ENCODE measurements at places on chromosomes 16 and 17.

- DNase-seq, result no peak
These were observed 219.6 kb upstream of the N4BP1 start for GRCh38 chr16:48829336-48830310.

GRCh38 chr17:8674344-8675305 is 44.1 kb upstream of the MYH10 start:
- DNase-seq, result no peak

DNA sequence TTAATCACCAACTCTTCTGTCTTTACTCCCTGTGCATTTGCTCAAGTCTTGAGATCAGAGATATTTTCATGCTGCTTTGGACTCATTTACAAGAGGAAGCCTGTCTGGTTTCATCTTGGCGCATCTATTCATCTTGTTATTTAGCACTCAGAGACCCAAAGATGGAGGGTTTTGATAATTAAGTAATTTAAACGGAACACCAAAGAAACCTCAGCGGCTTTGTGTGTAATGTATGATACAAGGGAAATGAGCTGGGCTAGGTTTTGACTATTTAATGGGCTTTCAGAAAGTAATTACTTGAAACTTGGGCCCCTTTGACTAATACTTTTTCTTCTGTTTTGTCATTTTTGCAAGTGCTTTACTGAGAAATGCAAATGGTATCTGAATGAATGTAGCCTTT is 66.2 kb upstream of the CACNG3 start:
- no peak for DNase-seq

DNA sequence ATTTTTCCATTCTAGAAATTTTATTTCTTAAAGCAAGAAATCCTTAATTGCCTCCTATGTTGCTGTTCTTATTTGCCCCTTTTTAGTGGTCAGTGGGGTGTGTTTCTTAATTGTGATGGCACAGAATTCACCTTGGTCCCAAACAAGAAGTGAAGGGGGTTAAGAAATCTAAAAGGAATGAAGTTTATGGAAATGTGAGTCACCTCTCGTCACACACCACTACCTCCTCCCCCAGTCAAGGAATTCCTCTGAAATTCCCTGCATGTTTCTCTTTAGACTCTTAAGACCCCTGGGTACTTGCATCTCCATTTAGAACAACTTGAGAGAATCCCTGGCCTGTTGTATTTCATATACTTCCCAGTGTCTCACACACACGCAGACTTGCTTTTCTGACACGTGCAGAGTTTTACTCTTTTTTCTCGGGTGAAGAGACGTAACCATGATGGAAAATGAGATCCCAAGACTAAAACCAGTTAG is 247.4 kb downstream of the PRKCA start:
- DNase-seq, result no peak

DNA sequence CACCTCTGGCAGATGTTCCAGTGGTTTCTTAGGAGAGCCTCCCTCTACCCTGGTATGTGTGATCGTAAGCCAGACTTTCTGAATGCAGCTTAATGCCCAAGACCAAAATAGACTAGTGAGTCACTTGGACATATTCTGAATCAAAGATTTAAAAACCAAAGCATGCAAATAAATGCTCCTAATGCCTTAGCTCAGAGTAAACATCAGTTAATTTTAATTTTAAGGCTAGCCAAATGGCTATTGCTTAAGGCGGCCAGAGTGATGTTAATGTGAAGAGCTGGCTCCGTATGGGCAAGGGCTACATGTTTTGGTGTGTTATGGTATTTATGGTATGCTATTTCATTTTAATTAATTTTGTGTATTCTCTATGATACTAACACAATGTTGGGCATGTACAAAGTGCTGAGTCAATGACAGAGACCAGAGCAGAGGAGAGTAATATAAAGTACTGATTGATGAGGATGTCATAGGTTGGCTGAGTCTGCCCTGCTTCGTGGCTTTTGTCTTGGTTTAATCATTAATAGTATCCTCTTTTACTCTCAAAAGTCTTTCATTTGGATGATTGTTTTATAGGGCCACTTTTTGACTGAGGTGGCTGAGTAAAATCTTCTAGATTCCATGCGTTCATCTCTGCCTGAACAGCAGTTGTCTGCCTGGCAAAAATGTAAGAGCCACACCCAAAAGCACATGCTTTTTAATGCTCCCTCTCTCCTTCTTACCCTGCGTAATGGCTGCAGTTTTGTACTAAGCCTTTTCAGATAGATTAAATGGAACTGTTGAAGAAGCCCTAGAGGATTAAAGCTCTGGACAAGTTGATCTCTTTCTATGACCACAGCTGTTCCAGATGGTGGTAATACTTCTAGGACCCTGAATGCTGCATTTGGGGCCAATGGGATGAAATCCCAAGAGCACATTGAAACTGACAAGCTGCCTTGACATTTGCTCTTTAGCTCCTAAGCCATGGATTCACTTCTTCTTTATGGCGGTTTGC is 59.6 kb downstream of the MAP2K6 start:
- DNase-seq, result no peak

- no peak for DNase-seq
These were observed 46.5 kb downstream of the NT5M start for GRCh38 chr17:17349724-17350106.

DNA sequence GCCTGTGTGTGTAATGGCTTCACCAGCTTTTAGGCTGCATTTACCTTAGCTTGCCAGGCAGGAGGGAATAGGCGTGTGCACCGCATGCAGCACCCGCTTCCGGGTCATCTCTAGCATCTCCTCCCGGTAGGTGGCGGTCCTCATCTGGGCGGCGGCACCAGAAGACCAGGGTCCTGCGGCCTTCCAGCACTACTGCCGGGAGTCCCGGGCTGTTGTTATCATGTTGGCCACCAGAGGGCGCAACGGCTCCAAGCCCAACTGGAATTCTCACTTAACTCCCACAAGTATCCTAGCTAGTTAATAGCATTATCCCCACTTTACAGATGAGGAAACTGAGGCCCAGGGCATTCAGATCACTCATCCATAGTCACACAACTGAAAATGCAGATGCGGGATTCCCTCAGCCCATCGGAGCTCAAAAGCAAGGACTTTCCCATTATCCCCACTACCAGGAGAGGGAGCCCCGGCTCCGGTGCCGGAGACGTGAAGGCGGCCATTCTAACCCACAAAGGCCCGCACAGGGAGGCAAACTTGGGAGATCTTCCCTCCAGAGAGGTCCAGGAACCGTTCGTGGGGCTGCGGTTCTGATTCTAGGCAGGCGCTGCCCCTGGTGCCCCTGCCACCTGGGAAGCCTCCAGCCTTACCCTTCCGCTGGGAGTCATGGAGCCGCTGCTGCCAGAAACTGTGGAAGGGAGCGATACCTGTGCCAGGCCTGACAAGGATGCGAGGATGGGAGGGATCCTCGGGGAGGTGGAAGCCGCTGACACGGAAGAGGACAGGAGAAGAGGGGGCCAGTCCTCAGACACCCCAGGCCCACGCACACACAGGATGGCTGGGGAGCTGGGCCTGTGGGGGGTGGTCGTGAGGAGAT is 23.9 kb downstream of the LGALS9 start:
- peak; percentile 75 for DNase-seq

DNA sequence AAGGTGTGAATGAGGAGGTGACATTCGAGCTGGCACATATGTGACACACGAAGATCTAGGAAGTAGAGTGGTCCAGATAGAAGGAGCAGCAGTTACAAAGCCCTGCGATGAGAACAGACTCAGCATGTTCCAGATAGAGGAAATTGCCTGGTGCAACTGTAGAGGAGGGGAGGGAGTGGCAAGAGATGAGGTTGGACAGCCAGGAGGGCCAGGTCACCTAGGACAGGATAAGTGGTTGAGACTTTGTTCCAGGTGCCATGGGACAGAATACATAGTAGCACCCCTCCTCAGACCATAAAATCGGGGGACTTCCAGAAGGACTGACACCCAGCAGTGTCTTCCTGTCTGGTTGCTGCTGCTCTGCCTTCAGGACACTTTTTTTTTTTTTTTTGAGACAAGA is 11.0 kb upstream of the CENPT start:
- DNase-seq, result no peak

DNA sequence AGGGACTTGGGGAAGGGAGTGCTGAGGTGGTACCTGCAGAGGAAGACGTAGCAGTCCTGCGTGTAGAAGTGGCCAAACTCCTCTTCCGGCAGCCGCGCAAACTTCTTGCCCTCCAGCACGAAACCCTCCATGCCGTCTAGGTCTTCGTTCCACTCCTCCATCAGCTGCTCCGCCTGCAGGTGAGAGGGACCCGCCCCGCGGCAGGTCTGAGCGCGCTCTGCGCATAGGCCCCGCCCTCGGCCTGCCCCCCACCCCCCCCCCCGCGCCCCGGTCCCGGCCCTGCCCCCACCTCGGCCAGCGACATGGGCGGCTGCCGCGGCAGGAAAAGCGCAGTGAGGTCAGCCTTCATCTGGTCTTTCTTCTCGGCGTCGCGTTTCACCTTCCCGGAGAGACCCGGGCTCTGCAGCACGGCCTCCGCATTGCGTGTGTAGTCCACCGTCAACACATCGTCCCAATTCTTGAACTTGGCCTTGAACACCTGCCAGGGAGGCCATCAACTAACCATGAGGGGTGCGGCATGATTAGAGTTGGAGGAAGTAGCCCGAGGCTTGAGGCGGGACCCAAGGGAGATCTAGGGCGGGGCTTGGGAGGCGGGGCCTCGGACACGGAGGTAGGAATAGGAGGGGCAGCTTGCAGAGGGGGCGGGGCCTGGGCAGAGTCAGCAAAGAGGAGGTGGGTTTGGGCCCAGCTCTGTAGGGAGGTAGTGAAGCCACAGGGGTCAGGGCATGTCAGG is 11.5 kb downstream of the FLII start:
- no peak for DNase-seq

DNA sequence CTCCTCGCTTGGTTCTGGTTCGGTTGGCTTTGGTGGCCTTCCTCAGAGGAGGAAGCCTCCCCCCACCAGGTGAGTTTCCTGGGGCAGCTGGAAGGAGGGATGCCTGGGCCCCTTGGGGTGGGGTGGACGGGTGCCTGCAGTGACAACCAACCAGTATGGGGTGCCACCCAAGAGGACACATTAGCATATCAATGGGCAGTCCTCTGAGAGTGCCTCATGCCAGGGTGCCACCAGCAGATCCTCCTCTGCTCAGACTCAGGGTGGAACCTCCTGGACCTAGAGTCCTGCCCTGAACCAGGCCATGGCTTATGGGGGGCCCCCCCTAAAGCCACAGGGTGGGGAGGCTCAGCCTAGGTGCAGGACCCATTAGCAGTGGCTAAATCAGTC is 2.7 kb downstream of the PPP1R1B start:
- no peak for DNase-seq

DNA sequence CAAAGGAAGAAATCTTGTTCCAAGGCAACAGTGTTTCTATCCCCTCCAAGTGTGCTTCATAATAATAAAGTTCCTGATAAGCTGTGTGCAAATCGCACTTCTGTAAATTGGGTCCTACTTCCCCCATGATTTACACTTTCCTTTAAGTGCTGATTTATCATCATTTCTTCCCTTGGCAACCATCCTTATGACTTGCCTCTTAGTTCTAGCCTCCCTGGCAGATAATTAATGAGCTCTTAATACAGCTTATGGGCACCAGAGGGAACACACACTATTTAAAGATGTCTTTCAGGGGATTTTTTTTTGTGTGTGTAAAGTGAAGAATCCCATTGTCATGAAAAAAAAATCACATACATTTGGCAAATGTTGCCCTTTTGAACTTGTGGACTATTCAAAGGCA is 101.6 kb upstream of the MPHOSPH6 start:
- no peak for DNase-seq

- no peak for DNase-seq
These were observed 16.6 kb upstream of the RNF135 start for GRCh38 chr17:30954046-30954830.

- no peak for DNase-seq
These were observed 48.2 kb downstream of the EPN2 start for GRCh38 chr17:19285213-19285900.

DNA sequence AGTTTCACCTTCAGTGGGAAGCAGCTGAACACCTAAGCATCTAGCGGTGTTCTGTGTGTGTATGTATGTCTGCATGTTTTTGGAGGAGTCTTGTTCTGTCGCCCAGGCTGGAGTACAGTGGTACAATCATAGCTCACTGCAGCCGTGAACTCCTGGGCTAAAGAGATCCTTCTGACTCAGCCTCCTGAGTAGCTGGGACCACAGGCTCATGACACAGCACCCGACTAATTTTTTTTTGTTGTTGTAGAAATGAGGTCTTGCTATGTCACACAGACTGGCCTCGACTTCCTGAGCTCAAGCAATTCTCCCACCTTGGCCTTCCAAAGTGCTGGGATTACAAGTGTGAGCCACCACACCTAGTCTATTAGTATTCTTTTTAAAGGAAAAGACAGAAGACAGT is 30.2 kb upstream of the FAAP100 start:
- no peak for DNase-seq
